ENCODE measurements at places on chromosomes 3 and 15. TPM values are rescaled to one million over a fixed set of nuclear protein-coding genes. Genes with fewer than 3 reads are reported as not detected.

SI gene
- total RNA-seq = not detected

KNL1 gene
- 11.4 TPM for total RNA-seq

TSEN2 gene
- total RNA-seq = 17.8 TPM

CEP19 gene
- 7.3 TPM for total RNA-seq

TM4SF4 gene
- total RNA-seq = not detected

GRCh38 chr3:21174461-21174860 lies 576.5 kb downstream of the ZNF385D start:
- no peak for DNase-seq

GRCh38 chr3:34650131-34650530 lies 851.7 kb downstream of the PDCD6IP start:
- no peak for DNase-seq

DNA sequence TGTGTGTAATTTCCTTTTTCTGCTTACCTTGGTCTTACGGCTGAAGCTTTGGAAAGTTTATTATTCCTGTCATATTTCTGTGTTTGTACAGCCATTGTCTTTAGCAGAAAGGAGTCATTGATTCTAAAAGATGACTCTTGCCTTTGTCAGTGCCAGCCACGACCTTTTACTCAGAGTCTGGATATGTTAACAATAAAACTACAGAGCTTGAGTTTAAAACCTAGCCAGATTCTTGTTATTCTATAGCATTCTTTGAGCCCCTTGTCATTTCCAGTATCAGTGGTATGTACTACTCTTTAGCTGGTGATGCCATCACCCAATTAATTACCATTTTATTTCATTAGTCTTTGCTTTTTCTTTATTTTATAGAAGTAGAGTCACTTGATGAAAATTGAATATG lies 142.4 kb downstream of the TCF12 start:
- DNase-seq = no peak

- DNase-seq = no peak
Observed at GRCh38 chr3:11507719-11508118, 136.0 kb downstream of the VGLL4 start.

DNA sequence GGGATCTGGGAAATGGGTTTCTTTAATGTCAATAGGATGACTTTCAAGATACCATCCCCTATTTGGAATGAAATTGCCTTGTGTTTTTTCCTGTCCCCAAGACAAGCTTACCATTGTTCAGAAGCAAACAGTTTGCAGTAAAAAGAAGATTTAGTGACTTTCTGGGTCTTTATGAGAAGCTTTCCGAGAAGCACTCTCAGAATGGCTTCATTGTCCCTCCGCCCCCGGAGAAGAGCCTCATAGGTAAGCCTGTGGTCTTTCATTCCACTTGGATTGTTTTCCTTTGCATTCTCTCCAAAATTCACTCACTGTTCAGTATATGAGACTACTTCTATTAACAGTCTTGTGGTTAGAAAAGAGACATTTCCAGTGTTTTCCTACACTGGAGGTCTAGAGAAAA lies 25.6 kb upstream of the SNX22 start:
- no peak for DNase-seq

DNA sequence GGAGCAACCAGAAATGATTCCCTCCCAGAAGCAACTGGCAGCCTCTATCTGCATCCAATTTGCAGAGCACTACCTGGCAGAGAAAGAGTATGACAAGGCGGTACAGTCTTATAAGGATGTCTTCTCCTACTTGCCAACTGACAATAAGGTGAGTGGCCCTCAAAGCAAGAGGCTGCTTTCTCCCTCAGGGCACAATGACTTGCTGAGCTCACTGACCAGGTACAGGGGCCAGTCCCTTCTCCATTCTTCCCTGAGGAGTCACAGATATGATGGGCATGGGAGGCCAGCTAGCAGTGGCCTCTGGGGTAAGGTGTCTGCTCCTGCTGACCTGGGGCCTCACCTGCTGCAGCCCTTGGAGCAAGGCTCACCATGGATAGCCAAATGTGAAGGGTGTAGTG lies 20.3 kb downstream of the CSRNP1 start:
- DNase-seq = no peak

- no peak for DNase-seq
Observed at GRCh38 chr15:32873284-32874114, 155.7 kb downstream of the GREM1 start.

- DNase-seq = no peak
Observed at GRCh38 chr3:197088370-197088769, 58.8 kb upstream of the MELTF start.

GRCh38 chr3:130915567-130916292 lies 21.8 kb downstream of the ATP2C1 start:
- DNase-seq = no peak

Data from thoracic aorta (tissue), 2 donors.